ENCODE measurements at places on chromosomes 11 and 22.

DNA sequence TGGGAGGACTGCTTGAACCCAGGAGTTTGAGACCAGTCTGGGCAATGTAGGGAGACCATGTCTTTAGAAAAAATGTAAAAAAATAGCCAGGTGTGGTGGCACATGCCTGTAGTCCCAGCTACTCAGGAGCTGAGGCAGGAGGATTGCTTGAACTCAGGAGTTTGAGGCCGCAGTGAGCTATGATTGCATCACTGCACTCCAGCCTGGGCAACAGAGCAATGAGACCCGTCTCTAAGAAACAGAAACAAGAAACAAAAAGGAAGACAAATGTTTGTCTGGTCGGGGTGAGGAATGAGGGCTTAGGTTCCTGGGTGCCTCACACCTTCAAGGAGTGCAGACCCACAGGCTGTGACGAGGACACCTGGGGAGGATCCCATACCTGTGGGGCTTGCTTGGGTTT is 191.9 kb downstream of the CEP164 start:
- no peak for DNase-seq

- DNase-seq = no peak
Observed at GRCh38 chr11:45652781-45653180, 12.6 kb downstream of the CHST1 start.

- DNase-seq = no peak
Observed at GRCh38 chr11:9736365-9736764, 72.5 kb downstream of the SWAP70 start.

DNA sequence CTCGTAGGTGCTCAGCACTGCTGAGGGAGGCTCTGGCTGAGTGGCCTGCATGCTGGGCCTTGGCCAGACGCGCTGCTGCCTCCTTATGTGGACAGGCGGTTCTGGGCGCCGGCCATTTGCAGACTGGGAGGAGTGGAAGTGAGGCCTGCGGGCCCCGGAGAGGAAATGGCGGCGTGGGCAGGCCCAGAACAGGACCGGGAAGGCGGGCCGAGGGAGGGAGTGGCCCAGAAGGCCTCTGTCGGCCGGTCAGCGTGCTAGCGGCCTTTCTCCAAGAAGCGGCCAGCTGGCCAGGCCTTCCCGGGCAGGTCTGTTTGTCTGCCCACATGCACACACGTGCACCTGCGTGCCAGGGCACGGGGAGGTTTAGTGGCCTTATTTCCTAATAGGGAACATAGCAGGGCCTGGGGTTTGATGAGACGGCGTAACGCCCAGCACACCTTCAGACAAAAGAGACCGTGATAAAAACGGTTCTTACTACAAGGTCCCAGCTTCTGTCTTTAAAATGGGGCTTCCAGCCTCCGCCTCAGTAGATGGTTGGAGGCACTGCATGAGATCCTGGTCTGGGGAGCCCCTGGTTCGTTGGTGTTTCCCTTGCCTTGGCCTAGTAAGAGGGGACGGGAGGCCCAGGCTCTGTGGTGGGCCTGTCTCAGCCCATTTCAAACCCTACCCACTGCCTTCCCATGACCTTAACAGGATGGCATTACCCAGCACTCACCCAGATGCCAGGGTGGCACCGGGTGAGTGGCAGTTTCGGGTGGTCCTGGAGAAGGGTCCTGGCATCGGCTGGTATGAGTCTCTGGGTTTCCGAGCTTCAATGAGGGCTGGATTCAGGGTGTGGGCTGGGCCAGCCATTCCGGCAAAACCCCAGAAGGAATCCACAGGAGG is 65.1 kb upstream of the PPARA start:
- DNase-seq = no peak

All from activated effector memory CD4-positive, alpha-beta T cell treated with Interleukin-2 at 50 U/mL for 16 hours (primary cell).